ENCODE measurements at places on chromosomes 12 and 14. TPM values are rescaled to one million over a fixed set of nuclear protein-coding genes. Genes with fewer than 3 reads are reported as not detected.

DNA sequence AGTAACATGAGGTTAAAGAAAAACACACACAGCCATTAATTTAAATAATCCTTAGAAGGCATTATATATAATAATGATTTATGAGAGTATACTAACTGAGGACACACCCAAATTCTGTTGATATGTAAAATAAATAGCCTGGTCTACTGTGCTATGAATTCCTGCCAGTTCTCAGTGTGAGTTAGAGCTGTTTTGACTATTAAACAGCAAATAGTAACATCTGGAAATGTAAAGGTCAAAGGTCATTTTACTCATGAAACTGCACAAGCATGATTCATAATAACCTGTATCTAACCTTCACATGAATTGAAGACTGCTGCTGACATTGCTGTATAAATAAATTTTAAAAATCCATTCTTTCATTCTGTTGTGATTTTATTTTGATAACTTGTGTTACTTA is 966.7 kb downstream of the SLC6A15 start:
- DNase-seq = peak; percentile 1

- DNase-seq = no peak
Measured at GRCh38 chr14:66445936-66446335, 40.2 kb upstream of the CCDC196 start.

GRCh38 chr12:31715283-31715825 is 13.5 kb downstream of the AMN1 start:
- DNase-seq = no peak

GRCh38 chr12:91786499-91787272 is 359.0 kb downstream of the BTG1 start:
- DNase-seq = no peak

DNA sequence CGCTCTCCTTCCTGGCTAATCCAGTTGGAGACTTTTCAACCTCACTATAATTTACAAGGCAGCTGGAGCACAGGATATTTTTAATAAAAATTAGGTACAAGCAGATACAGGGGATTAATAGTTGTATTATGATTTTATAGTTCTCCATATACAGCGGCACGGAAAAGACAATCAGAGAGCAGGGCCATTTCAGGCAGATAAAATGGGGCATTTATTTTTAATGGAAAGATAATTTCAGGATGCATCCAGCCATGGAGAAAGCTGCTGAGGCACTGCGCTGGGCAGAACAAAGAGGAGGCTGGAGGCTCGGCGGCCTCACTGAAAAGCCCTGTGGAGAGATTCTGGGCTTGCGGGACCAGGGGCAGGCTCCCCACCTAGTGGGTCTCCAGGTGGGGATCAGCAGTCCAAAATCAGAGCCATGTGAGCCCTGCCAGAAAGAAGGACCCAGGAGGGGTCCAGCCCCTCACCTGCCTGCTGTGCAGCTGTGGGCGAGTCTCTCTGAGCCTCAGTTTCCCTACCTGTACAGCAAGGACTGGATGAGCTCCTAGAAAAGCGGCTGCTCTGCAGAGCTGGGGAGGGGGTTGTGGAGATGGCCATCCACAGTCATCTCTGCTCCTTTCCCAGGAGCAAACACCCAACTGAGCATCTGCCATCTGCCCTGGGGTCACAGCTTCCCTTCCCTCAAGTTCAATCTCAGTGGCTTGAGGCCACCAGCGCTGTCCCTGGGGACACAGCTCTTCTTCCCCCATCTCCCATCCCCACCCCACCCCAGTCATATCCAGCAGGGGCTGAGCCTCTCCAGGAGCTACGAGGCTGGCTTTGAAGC is 23.9 kb upstream of the C14orf180 start:
- no peak for DNase-seq

- DNase-seq = no peak
Measured at GRCh38 chr12:20260851-20261250, 107.5 kb upstream of the PDE3A start.

- peak; percentile 27 for DNase-seq
Measured at GRCh38 chr14:39219075-39219499, 14.6 kb upstream of the MIA2 start.

- DNase-seq = no peak
Measured at GRCh38 chr12:21647179-21647578, 10.5 kb downstream of the LDHB start.

DNA sequence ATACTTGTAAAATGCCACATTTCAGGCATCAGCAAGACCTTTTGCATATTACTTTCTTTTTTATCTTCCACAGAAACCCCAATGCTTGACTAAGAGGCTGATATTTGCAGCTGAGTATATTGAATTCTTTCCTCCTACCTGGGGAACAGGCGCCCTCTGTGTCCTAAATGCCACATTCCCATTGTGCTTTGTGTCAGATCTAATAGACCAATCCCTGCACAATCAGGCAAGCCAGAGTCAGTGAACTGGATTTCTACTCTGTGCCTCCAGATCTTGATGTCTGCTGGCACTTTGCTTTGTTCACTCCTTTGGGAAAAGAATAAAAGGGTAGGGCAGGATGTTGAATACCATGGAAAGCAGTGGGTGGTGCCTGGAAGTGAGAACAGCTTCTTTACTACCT is 22.4 kb upstream of the TAS2R42 start:
- no peak for DNase-seq

DNA sequence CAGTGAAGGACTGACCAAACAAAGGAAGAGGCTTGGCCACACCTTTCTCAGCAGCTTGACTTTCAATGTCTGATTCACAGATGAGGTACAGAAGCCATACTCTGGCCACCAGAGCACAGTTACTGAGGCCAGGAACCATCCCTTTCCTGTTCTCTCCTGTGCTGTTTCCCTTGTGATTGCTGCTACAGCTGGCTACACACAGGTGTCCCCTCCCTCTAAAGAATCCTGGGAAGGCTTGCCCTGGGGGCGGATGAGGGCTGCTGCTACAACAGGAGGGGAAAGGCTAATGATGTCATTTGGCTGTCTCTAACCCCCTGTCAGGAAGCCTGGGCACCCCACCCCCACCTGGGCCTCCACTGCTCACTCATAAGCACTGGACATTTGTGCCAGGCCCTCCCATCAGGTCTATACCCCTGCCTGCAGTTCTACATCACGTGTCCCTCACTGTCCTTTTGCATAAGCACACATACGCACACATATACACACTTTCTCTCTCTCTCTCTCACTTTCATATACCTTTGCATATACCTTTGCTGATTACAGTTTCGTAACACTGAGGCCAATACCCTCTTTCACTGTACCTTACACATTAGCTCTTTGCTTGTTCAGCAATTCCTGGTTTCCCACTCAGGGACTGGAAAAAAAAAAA is 41.4 kb downstream of the PRPF40B start:
- no peak for DNase-seq

GRCh38 chr12:32379213-32379612 is 20.1 kb upstream of the FGD4 start:
- DNase-seq = no peak

DNA sequence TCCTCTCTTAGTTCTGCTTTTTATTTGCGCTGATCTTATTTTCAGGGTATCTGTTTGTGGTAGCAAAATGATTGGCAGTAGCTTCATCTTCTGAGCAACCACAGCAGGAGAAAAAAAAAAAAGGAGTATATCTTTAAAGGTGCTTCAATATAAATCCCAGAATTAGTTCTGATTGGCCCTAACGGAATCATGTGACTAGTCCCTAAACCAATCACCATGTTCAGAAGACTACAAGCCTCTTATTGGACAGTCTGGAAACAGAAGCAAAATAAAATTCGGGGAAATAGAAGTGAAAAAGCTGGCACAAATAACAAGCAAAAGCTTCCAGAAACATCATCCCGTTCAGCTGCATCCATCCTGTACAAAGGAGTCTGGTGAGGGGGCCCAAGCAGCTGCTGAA is 49.9 kb upstream of the PTPRO start:
- DNase-seq = peak; percentile 8

DNA sequence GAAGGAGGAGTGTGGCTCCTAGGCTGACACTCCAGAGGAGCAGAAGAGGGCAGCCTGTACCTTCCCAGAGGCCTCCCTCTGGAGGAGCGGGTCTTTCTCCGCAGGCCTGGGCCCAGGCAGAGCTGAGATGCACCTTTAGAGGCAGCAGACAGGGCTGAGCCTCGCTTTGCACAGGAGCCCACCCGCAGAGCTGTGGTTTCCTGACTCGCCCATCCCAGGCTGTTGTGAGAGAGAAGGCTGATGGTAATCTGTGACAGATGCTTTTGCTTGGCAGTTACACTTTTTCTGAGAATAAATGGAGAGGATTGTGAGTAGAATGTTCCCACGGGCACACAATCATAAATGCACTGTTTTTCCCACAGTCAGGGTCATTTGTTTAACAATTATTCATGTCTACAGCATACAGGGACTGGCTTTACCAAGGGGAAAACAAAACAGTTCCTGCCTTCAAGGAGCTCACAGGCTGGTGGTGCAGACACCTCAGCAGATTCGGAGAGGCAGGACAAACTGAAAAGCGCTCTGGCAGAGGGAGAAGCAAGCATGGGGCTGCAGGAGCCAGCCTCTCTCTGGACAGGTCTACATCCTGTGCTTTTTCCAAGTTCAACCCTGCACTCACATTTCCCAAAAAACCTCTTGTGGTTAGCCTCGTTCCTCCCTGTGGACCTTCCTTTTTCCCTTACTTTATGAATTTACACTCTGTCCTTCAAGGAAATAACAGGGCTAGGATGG is 13.9 kb downstream of the EVL start:
- DNase-seq = peak; percentile 71

GRCh38 chr14:99304208-99304607 is 32.2 kb upstream of the BCL11B start:
- DNase-seq = no peak

GRCh38 chr12:19539836-19540235 is 100.5 kb downstream of the AEBP2 start:
- DNase-seq = no peak

- DNase-seq = no peak
Measured at GRCh38 chr12:132603240-132604150, 6.9 kb downstream of the LRCOL1 start.

DNA sequence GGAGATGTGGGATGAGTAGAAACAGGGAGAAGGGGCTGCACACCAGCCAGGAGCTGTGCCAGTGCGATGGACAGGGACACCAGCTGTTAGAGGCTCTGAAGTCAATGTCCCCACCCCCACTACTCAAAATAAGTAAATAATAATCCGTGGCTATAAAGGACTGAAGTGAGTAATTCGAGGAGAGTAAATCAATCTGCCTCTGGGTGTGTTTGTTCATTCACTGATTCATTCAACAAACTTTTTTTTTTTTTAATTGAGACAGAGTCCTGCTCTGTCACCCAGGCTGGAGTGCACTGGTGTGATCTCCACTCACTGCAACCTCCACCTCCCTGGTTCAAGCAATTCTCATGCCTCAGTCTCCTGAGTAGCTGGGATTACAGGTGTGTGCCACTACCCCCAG is 363.6 kb downstream of the TMEM132D start:
- no peak for DNase-seq

DNA sequence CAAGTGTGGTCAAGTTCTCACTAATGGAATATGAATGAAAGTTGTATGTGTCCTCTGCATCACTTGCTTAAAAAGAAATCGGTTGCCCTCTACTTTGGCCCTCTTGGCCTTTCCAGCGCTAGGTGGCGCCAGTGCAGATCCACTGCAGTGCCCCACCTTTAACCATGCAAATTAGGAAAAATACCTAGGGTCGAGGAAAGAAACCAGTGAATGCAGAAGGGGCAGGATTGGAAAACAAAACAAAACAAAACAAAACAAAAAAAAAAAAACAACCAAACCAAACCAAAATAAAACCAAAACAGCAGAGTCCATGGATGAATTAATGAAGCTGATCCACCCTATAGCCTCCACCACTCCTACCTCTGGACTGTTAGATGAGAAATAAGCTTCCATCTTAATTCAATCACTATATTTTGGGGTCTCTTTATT is 12.9 kb upstream of the NEMF start:
- DNase-seq = peak; percentile 61

- DNase-seq = no peak
Measured at GRCh38 chr14:103213331-103213730, 90.1 kb downstream of the TNFAIP2 start.

DNA sequence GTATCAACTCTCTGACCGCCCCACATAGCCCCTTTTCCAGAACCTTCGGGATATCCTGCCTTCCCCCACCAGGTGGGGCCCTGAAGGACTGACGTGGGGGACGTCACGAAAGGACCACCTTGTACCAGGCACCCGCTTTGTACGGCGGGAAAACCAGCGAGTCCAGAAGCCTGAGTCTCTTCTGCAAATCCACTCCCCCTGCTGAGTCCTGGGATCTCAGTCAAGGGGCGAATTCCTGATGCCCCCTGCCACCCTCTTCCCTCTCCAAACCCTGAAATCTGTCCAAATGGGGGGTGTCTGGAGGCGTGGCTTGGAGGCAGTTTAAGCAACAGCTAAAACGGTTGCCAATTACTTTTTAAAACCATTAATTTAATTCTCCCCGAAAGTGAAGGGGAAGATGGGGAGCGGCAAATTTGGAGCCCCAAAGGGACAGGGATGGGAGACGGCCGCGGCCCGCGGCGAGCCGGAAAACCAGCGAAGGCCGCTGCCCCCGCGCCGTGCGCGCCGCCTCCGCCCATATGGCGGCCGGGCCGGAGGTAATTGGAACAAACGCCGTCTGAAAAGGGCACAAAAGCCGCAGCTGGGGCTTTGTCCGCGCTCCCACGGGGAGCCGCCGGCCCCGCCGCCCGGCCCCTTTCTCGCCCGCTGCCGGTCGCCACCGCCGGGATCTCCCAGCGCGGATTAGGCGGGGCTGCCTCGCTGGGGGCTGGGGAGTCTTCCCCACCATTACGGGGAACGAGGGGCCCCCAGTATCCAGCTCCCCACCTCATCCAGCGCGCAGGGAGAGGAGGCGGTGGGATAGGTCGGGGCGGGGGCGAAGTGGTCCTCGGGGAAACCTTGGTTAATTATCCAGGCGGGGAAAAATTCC is 6.6 kb downstream of the LHX5 start:
- no peak for DNase-seq

GRCh38 chr12:96230646-96231045 is 36.5 kb downstream of the ELK3 start:
- no peak for DNase-seq

DNA sequence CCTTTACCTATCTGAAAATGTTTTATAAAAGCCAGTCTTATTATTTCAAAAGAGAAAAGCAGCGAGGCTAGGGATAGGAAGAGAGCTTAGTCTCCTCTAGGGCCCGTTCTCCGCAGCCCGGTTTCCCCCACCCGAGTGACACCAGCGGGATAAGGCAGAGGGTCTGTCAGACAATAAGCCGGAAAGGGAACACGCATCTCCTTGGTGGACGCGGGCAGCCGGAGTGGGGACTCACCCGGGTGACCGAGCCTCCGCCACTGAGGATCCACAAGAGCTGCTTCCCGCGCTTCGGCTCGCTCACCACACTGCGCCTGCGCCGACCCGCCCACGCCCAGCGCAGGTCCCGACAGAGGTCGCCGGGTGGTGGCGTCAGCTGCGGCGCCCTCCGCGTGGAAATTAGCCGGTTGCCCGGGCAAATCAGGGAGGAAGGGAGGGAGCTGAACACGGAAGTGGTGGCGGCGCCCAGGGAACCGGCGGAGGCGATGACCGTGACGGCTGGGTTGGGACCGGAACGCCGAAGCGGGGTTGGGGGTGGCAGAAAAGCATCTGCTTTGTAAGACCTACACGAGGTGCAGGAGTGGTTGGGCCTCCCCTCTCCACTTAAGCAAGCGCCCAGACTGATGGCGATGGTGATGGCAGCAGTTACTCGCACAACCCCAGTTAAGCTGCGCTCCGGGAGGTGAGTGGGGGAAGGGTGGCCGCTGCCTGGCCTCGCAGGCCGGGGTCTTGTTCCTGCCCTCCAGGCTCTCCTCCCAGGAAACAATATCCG is at the start of the genes SOCS4 and WDHD1:
Gene SOCS4, plus strand, starts transcription at position 444 of the 769 bp plus-strand sequence. CDS start 15,806 bp downstream, outside the sequence.
Gene WDHD1, minus strand, starts transcription at position 307 of the 769 bp plus-strand sequence. CDS start 312 bp downstream, outside the sequence.
- DNase-seq = peak; percentile 92

GRCh38 chr12:33519566-33519965 is 79.9 kb upstream of the SYT10 start:
- DNase-seq = peak; percentile 35

GRCh38 chr12:67433385-67434175 is 164.4 kb downstream of the CAND1 start:
- peak; percentile 53 for DNase-seq

Gene MYH7
- 0.06 TPM for total RNA-seq

Gene PLA2G1B
- not detected for total RNA-seq

Gene TBC1D30
- 0.06 TPM for total RNA-seq

Gene DHRS2
- 2.4 TPM for total RNA-seq
